ENCODE measurements at places on chromosomes 7 and 10.

DNA sequence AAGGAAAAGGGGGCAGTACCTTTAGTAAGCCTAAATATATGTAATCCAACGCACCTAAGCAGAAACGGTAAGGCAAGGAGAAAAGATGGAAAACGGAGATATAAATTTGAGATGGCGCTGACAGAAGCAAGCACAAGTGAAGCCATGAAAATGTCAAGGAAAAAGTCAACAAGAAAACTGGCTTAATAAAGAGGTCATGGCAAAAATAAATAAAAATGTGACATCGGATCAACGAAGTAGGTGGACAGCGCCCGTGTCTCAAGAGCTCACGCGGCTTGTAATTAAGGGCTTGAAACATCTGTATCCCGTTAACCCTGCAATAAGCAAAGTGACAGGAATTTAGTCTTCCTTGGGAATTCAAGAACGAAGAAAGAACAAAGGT, 611 bp downstream of the NDUFA5 start:
- peak; percentile 13 for DNase-seq

DNA sequence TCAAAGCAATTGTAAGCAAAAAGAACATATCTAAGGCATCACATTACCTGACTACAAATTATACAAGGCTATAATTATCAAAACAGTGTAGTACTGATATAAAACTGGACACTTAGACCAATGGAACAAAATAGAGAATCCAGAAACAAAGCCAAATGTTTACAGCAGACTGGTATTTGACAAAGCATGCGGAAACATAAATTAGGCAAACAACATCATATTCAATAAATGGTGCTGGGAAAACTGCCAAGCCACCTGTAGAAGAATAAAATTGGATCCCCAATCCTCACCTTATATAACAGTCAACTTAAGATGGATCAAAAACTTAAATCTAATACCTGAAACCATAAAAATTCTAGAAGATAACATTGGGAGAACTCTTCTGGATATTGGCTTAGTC, 240.8 kb upstream of the POM121L12 start:
- DNase-seq = no peak

DNA sequence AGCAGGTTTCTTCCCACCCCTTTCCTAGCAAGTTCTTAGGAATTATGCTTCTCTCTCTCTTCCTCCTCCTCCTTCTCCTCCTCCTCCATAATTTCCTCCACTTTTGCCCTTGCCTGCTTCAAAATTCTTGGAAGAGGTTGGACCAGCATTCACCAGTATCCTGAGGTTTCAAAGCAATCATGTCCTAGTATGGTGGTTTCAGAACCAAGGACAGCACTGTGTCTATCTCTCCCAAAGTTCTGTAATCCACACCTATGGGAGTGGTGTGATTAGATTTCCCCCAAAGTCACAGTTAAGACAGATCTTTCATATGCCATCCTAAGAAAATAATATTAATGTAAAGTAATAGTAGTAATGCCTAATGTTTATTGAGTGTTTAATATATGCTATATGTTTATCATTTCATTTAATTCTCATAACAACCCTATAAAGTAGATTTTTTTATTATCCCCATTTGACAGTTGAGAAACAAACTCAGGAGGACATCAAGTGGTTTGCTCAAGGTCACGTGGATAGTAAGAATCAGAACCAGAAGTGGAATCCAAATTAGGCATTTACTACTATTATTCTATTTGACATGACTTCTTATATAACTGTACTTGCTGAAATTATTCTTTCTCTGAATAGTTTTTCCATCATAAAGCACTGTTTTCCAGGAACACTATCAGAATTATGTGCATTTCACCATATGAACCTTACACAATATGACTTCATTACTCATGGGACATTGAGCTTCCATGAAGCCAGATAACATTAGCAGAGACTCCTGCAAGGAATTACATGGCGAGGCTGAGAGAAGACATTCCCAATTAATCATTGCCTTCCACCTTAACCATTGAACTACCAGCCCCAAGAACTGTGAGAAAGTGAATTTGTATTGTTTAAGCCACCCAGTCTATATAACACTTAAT, 91.4 kb downstream of the IPMK start:
- no peak for DNase-seq

GRCh38 chr7:138092486-138093028, 16.3 kb downstream of the AKR1D1 start:
- no peak for DNase-seq

- DNase-seq = no peak
Observed at GRCh38 chr7:36287371-36288241, 102.1 kb upstream of the ANLN start.

DNA sequence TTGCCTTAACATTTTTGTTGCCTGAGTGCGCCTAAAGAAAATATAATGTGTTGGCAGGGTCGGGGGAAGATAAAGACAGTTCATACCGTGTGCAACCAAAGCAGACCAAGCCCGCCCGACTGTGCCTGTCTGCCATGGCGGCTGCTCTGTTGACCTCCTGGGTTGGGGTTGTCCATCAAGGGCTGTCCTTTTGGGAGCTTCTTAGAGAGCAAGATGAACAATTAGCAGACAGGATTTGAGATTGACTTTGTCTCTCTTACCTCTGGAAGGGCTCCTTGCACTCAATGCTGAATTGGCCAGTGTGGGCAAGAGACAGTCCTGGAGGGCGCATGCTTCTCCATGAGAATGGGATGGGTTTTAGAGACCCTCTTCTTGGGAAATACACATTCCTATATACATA, 319.6 kb downstream of the GLRX3 start:
- no peak for DNase-seq

GRCh38 chr7:115775981-115776380, 254.6 kb downstream of the TFEC start:
- DNase-seq = no peak

GRCh38 chr10:77774940-77775391, 137.4 kb upstream of the KCNMA1 start:
- DNase-seq = no peak

DNA sequence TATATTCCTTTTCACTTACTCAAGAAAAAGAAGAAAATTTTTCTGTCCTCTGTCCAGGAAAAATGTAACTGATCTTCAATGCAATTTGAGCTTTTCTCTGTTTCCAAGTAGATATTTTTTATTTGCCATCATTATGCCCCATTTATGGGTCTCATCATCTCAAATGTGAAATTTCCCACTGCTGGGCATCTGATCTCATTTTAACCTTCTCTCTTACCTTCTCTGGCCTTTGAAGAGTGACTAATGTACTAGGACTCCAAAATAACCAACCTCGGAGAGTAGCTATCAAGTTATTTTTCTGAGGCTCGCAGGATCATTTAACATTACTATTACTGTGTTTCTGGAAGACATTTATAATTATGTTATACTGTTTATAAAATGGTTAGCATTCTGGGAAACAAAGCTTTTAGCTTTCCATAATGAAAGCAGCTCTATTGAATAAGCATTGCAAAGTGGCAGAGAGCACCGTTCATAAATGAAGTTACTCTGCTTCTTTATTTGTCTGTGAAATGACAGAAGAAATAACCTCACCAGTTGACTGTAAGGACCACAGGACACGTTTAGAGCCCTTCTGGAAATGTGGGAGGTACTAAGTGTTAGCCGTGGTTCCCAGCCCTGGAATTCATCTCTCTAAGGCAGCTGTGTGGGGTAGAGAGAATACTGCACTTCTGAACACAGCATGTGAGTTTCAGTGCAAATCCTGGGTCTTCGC, 33.3 kb upstream of the NMT2 start:
- no peak for DNase-seq

DNA sequence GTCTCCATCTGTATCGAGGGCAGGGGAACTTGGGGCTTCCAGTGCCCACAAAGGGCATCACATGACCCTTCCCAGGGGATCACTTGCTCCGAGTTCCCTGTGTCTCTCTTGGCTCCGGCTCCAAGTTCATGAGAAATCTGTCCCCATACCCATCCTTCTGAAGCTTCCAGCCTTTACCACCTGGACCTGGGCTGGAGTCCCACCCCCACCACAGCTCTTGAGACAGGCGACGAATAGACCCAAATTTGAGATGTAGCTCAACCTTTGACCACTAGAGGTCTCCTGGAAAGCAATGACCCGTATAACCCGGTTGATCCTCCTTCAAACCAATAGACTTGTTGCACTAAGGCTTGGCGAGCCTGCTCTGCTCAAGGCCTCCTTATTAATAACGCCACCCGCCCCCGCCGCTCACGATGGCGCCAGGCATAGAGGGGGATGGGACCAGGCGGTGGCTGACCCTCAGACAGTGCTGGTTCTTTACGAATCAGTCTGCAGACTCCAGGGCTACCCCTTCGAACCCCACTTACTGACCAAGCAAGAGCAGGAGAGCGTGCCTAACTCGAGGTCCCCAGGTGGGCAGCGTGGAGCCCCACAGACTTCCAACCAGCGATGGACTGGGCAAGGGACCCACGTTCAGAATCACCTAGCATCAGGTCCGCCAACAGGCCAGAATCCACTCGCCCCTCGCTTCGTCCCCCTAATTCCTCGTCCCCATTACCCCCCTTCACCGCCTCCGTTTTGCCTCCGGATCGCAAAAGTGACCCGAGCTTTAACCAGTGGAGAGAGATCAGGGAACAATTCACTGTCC, 4.4 kb upstream of the ARID5B start:
- DNase-seq = no peak

DNA sequence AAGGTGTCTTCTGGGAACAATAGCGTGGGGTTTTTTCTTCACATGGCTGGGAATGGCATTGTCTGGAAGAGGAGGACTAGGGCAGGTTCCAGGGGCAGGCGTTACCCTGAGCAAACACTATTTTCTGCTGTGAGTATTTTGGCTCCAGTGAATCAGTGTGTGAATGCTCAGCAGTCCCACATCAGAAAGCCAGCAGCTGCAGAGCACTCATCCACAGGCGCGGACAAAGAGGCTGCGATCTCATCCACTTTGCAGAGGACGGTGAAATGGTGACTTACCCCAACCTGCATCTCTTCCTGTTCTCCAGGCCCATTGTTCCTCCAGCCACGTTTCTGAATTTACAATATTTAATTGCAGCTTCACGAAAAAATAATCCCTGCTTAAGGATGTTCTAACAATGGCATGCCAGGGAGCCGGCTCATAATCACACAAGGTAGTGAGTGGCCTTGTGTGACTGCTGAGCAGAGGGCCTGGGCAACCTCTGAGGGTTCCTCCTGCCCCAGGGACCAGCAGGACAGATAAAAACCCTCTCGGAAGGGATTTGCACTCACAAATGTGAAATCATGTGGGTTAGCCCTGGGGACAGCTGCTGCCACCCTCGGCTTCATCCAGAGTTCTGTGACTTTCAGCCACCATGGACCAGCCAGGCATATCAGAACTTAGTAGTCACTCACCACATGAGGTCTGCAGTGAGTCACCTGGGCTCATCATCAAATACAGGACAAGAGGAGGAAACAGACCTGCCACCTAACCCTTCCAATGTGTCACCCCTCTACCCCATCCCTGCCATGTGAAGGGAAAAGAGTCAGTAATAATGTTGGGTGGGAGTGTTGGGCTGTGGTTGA, 65.0 kb upstream of the EN2 start:
- DNase-seq = no peak

GRCh38 chr10:131822692-131823245, 78.0 kb upstream of the PPP2R2D start:
- no peak for DNase-seq

DNA sequence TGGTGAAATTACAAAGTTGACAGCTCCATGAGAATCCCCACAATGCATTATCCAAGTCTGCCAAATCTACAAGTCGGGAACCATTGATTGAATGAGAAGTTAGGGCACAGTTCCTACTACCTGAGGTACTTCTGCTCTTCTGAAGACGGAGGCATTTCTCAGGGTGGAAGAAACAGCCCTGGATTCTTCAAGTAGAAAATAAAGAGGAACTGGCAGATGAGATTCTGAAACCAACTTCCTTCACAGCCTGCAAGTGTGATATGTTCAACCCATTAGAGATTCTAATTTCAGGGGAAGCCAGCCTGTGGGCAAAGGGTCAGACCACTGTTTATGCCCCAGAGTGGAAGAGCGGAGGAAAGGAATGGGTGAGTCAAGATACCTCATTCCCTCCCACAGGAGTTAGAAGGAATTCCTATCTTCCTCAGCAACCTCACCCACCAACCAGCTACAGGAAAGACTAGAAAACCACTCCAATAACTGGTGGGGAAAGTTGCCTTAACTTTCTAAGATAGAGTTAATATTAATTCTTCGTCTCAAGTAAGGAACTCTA, 50.5 kb upstream of the BMPER start:
- DNase-seq = no peak

DNA sequence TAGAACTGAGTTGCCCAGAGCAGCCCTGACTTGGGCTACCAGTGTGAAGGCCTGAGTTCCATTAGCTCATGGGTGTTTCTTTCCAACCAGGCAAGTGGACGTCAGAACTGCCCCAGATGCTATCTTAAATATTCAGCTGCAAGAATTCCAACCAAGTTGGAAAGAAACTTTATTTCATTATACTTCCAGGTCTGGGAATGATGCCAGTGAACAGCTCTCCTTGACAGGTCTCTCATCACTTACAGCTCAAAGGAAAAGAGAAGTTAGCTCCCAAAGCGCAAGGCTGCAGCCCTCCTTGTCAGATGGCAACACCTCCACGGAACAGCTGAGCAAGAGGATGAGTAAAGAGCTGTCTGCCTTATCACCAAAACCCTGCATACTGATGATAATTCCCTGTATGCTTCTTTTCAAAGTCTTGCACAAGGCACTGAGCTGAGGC, 255.5 kb upstream of the AOAH start:
- DNase-seq = no peak

DNA sequence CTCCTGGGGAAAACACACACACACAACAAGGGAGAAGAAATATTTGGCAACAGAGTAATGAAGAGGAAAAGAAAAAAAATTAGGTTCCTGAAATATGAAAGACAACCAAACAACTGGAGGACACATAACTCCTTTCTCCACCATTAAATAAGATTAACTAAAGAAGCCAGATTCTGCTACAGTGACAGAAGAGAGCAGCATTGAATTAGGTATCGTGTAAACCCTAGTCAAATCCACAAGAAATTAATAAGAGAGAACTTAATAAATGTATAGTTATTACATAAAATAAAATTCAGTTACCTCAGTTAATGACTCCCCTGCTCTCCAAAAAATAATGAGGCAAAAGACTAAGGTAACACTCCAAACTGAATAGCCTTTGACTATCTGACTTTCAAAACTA, 306.7 kb downstream of the CRPPA start:
- DNase-seq = no peak

DNA sequence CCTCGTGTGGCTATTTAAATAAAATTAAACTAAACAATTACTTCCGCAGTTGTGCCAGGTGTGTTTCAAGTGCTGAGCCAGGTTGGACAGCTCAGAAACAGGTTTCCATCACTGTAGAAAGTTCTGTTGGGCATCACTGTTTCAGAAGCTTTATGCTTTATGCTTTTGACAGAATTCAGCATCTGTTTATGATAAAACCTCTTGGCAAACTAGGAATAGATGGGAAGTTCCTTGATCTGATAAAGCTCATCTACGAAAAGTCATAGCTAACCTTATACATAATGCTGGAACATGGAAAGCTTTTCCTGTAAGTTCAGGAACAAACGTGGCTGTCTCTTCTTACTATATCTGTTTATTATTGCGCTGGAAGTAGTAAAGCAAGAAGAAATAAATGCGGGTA, 143.4 kb downstream of the DOCK1 start:
- no peak for DNase-seq

- no peak for DNase-seq
Observed at GRCh38 chr10:24652381-24652957, 71.2 kb downstream of the ARHGAP21 start.

Data from DMS79 (cell line).